Neuronal stem cell (in vitro differentiated cells): ENCODE measurements at places on chromosomes 5 and 9.

- DNase-seq = no peak
Measured at GRCh38 chr5:146520731-146521130, 4.7 kb upstream of the GPR151 start.

DNA sequence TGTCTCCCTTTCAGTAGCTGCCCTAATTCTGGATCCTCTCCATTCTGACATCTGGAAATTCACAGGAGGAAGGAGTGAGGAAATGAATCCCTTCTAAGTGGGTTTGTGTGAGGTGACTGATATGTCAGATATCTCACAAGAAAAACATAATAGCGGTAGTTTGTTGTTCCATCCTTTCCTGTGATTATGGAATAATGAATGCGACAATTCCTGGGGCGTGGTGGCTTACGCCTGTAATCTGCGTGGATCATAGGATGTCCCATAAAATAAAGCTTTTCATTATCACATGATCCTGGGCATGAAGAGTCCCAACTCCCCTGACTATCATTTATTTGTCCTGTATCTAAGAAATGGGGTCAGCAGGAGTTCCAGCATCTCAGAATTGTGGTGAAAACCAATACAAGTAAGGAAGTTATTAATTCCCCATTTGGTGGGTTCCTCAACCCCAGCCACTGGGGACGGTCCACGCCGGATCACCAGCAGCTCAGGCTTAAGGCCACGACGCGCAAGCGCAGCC is 375 bp upstream of the C5orf24 start:
- no peak for DNase-seq

GRCh38 chr5:89338935-89339334 is 456.0 kb upstream of the MEF2C start:
- DNase-seq = no peak

DNA sequence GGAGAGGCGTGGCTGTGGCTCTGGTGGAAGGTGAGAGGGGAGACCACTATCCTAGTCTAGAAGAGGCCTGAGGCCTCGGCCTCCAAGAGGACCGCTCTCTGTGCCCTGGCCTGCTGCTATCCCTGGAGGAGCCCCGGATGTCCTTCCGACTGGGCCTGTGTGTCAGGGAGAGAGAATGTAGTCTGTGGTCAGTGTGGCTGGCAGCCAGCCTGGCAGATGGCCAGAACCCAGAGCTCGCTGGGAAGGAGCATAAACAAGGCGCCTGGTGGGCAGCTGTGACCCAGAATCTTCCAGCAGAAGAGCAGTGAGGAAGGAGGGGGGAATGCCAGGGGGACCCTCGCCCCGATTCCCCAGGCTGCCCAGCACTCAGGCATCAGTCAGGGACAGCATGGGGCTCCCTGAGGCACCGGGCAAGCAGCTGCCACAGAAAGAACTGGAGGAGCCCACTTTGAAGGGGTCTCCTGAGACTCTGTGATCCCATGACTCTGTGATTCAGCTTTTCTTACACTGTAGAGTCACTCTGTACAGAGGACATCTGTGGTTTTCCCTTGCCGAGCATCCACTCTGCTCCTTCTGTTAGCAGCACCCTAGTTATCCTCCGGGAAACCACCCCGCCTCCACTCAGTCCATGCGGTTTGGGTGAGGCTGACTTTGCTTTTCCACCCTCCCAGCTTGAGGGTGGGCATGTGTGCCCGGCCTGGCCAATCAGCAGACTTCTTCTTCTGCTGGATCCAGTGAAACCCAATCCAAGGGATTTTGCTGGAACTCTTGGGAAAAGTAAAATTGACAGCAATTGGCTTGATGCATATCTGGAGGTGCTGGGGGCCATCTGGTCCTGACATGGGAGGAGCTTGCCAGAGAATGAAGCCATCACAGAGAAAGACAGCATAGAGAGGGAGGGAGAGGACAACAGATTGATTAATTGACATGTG is 46.2 kb upstream of the PWWP2A start:
- peak; percentile 37 for DNase-seq

DNA sequence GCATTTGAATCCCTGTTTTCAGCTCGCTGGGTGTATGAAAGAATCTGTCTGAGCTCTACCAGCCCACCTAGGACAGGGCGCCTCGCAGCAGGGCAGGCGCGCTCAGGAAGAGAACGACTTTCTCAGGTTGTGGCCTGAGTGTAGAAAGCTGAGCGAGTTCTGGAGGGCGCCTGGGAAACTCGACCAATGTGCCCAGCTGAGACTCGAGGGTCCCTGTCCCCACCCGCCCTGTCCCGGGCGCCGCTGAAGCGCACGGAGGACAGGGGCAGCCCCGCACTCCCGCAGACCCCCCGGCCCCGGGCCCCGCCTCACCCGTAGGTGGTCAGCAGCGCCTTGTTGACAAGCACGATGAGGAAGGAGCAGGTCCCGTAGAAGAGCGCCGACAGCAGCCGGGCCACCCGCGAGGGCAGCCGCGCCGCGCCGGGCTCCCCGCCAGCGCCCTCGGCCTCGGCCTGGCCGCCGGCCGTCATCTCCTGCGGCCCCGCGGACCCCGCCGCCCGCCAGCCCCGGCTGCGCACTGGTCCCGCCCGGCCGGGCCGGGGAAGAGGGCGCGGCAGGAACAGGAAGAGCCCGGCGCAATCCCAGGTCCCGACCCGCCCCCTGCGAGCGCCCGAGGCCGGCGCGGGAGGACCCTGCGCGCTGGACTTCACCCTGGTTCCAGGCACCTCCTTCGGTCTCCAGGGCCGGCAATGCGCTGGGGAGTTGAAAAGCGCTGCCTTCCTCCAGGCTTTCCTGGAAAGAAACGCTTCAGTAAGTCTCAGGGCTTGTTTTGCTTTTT is at the start of gene SLC35D2:
Gene SLC35D2, minus strand, starts transcription at position 547 of the 778 bp plus-strand sequence. Its CDS starts 77 bp downstream, at position 470.
- peak; percentile 37 for DNase-seq

- DNase-seq = no peak
Measured at GRCh38 chr5:36632363-36632664, 25.9 kb downstream of the SLC1A3 start.

GRCh38 chr9:92236465-92236864 is 57.0 kb downstream of the IARS1 start:
- DNase-seq = no peak

GRCh38 chr9:86119457-86119856 is 20.1 kb upstream of the GOLM1 start:
- DNase-seq = no peak

DNA sequence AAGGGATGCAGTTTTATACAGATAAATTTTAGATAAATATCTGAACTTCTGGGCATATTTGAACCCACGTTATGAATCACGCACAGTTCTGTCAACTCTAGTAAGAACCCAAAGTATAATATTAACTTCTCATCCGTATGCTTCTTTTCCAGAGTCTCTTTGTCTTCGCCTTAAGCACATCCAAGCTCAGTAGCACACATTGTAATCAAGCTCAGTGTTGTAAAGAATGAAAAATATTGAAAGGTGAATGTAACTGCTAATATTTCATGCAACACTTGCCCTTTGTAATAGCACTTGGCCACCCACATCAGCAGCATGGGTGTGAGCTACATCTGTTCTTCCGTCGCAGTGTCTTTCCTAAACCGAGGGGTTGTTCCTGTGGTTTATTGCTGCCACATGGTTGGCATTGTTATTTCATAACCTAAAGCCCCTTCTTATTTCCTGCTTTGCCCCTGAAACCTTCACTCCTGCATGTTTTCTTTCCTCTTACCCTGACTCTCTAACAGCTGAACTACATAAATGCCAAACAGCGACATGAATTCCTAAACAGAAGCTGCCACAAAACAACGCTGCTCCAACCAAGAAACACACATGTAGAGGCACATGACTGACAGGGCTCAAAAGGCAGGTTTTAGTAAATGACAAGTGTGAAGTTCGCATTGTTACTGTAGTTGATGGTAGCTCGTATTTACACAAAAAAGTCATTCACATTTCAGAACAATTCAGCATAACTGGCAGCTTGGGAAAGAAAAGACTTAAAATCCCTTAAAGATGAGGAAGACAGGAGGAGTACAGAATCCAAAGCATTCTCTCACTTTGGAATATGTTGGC is 190.1 kb upstream of the MEF2C start:
- DNase-seq = no peak

DNA sequence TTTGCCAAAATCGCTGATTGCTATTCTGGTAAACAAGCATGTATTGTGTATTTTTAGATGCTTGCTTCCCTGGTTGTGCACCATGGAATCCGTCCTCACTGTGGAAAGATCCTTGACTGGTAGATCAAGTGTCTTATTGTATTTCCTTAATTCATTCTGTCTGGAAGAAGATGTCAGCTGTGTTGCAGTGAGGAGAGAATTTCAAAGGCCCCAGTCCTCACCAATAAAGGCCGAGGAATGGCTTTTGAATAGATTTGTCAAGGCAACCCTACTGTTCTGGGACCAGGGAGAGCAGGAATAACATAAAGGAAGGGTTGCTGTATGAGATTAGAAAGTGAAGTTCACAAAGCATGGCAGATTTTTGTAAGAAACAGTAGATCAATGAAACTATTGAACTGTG is 36.2 kb upstream of the POU5F2 start:
- peak; percentile 6 for DNase-seq

DNA sequence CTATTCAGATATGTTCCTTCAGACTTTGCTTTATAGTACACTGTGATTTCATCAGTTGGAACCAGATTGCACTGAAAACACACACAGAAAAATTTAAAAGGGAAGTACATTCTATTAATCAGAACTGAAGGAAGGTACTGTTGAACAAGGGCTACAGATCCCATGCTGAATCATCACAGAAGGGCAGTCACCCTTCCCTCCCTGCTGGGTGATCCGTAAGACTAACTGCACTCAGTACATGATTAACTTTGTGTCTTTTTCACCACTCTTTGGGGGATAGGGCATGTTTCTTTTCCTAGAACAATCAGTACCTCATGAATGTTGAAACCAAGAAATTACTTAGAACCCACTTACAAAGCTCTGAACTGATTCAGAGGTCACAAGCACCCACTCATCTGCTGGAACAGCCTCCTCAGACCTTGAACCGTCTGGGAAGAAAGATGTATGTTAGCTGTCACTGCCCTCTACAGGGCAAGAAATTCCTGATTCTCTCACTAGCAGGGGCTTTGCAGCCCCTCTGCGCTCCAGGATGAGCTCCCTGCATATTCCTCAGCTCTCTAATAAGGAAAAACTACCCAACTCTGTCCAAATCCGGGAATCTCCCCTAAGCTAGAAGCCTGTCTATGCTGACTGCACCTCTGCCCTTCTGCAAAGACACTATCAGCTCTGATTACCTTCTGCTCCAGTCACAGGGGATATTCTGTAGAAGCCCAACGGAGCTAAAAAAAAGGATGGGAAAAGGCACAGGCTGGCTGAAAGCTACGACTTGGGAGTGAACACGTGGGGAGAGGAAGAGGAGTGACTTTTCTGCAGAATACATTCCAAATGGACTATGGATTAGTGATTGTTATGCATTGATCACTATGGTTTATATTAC is 51.0 kb downstream of the IARS1 start:
- DNase-seq = no peak

- DNase-seq = no peak
Measured at GRCh38 chr5:123164054-123164453, 75.0 kb downstream of the PRDM6 start.

DNA sequence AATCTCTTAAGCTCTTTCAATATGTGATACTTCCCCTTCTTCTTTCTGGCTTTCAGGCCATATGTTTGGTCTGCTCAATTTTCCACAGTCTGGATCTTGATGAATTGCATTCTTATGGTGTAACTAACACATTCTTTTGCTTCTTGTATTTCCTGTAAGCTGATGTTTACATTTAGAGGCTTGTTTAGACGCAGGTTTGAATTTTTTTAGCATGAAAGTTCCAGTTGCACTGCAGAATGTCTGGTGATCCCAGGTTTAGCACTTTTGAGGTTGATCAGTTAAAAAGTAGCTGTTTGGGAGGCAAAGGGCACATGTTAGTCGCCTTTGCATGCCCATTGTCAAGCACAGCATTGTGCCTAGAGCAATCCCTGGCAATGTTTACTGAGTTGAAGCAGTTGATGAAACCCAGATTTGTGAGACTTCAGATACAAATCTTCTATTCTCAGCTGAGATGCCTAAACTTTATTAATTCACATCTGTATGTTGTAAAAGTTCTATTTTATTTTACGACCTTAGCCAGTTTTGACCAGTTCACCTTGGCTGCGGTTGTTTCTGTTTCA is 59.6 kb upstream of the SPATA31C2 start:
- DNase-seq = no peak

DNA sequence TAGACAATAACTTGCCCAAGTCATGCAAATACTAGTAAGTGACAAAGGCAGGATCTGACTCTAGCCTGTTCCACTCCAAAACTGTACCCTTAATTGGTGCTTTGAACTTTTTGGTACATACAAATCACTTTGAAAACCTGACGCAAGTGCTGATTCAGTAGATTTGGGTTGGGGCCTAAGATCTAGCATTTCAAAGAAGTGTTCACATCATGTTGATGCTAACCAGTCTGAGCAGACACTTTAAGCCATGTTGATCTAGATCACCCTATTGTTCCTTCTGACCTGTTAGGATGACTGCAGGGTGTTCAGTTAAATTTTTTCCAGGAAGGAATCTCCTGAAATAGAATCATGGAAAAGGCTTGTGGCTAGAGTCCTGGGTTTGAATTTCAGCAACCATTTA is 57.7 kb upstream of the CPEB4 start:
- no peak for DNase-seq

- DNase-seq = no peak
Measured at GRCh38 chr9:137161558-137162486, 8.0 kb downstream of the LRRC26 start.

GRCh38 chr9:2531481-2531880 is 90.1 kb upstream of the VLDLR start:
- DNase-seq = no peak

DNA sequence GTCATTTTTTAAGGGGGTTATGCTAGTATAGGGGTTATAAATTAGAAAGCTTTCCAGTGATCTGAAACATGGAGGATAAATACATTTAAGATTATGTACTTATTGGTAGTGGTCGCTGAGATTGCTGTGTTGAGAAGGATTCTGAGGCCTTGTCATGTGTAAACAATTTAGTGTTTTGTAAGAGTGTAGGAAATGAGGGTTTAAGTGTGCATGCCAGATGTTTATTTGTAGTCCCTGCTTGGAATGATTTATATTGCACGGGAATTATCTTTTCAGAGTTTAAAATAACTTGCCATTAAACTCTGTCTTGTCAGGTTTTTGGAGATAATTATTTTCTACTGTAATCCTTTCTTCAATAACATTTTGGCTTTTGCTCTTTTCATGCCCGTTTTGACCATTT is 19.4 kb downstream of the ZNF618 start:
- DNase-seq = no peak

- DNase-seq = no peak
Measured at GRCh38 chr5:174217527-174217926, 172.0 kb downstream of the NSG2 start.

GRCh38 chr9:35791297-35791921 is at the start of gene NPR2:
NPR2 (plus strand) TSS chr9:35791591; CDS start chr9:35792409, 818 bp downstream.
- DNase-seq = no peak

GRCh38 chr9:78682216-78682615 is 385.3 kb downstream of the PSAT1 start:
- DNase-seq = no peak

- DNase-seq = no peak
Measured at GRCh38 chr9:109122726-109123621, 3.2 kb upstream of the TMEM245 start.

GRCh38 chr9:78365748-78366697 is 69.1 kb downstream of the PSAT1 start:
- DNase-seq = no peak

DNA sequence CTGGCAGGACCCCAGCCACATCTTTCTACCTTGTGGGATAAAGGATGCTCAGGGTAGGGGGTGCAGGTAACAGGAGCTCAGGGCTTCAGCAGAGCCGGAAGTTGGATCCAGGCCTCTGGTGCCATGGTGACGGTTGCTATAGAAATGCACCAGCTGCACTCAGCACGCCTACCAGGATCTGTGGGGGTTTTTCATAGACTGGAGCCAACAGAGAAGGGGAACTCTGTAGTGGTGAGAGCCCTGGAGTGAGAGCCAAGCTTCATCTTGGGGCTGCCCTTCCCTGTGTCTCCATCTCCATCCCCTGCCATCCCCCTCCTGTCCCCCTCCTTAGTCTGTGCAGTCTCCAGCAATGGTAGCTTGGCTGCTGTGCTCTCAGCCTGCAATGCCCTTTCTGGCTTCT is 27.5 kb upstream of the BOD1 start:
- DNase-seq = peak; percentile 61
